ENCODE measurements at places on chromosomes 7 and 10.

GRCh38 chr10:57142925-57143576 is 782.0 kb upstream of the ZWINT start:
- DNase-seq: no peak

DNA sequence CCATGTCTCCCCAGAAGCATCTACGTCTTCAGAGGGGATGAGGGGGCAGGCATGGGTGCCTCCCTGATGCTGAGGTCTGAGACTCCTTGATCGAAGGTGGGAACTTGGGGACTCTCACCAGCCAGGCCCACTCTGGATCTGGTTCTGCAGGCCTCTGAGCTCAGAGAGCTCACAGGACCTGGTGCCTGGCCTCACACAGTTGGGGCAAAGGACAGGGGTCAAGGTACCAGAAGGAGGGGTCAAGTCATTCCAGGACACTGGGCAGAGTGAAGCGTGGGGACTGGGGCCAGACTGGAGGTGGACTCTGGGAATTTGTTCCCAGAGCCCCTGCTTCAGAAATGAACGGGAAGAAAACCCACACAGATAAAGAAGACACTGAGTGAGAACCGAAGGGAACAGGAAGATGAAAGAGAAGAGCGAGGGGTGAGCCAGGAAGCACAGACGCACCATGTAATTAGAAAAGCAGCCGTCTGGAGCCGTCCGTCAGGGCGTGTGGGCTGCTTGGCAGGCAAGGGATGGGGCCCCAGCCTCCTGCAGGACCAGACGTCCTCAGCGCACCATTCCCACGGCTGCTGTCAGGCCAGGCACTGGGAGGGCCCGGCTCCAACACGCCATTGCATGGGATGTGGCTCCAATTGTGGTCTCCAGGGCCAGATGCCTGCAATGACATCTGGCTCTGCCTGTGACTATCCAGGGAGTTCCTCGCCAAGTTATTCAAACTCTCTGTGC is 47.7 kb downstream of the ZCCHC24 start:
- DNase-seq: no peak

DNA sequence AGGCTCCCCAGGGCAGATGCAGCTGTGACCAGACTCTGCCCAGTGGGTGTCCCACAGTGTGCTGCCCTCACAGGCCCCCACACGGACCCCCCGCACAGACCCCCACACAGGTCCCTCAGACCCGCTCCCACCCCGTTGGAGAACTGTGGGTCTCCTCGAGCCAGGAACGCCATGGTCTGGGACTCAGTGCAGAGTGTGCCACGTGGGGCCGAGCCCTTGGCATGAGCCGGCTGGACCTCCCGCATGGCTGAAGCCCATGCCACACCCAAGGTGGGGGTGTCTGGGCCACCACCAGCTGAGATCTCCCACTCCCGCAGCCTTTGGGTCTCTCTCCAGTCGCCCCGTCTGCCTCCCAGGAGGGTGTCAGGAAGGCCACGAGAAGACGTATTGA is 34.3 kb downstream of the JAKMIP3 start:
- DNase-seq: no peak

DNA sequence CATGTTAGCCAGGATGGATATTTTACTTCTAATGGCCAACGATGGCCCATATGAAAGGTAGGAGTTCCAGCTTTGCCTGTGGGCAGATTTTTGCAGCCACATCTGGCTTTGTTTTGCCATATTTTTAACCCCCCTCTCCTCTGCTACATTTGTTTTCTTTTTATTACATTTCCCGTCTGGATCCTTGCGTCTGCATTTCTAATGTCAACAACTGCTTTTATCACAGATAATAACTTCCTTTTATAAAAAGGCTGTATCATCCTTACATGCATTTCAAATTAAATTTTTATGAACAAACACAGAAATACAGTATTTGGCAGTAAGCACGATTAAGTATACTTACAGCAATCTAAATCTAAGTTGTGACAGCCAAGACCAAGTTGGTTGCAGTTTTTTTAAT is 156.0 kb downstream of the BAMBI start:
- DNase-seq: no peak

DNA sequence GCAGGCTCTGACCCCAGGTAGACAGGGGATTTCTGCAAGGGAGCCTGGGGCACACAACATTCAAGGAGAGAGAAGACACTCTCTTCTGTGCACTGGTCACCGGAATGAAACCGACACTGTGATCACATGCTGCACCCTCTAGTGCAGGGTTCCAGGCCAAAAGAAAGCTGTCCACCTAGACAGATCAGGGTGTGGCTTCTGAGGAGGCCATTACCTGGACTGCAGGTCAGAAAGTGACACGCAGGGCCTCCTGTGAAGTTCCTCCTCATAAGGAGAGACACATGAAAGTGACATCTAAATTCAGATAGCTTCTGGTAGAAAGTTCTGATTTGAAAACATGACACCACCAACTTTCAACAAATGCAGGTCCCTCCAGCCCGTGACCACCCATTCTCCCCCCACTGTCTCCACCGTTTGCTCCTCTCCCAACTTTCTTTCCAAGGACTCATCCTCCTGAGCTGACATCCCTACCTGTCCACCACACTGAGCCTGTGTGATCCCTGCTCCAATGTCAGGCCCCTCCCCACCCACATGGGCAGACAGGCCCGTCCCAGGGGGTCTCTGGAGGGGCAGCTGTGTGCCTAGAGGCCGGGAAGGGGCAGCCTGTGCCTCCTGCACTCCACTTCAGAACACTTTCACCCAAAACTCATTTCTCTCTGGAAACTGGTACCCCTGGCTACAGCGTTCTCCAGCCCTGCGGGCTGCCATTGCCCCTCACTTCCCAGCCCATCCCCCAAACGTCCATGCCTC is 198.0 kb downstream of the TNS3 start:
- DNase-seq: no peak

- DNase-seq: no peak
Observed at GRCh38 chr7:116762971-116763370, 91.0 kb downstream of the MET start.

DNA sequence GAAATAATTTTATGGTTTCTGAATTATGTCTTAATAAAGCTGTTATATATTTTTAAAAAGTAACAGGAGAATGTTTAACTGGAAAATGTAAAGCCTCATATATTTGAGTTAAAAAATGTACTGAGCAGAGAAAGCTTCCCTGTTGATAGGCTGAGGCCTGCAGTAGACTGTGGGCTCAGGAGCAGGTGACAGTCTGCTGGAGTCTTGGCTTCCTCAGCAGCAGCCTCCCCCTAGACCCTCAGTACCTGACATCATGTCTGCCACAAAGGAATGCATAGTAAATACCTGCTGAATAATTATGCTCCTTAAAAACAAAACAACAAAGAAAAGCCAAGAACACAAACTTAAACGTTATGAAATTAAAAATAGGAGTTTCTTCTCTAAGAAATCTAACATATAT is 73.9 kb upstream of the NOBOX start:
- no peak for DNase-seq

GRCh38 chr7:122790591-122790990 is 87.9 kb upstream of the RNF148 start:
- DNase-seq: no peak

- no peak for DNase-seq
Observed at GRCh38 chr10:83127942-83128575, 1011.2 kb upstream of the GHITM start.

Measured in HuH-7.5 (cell line).